ENCODE measurements at places on chromosomes 4 and X.

DNA sequence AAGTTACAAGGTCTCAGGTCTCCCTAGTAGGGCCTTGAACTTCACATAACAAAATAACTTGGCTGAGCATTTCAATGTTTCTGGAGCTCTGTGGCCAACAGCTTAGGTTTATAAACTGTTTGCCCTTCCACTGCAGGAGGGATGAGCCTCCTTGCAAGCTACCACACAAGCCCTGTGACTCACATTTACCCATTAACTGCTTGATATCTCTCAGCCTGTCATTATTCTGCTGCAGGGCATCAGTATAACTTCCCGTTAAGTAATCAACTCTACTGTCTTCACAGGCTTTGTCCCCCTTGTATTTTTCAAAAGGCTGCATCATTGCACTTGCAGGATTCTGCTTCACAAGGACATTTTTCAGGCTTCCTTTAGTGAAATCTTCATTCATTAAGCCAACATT lies 151.7 kb upstream of the CXCL13 start:
- DNase-seq, result no peak

DNA sequence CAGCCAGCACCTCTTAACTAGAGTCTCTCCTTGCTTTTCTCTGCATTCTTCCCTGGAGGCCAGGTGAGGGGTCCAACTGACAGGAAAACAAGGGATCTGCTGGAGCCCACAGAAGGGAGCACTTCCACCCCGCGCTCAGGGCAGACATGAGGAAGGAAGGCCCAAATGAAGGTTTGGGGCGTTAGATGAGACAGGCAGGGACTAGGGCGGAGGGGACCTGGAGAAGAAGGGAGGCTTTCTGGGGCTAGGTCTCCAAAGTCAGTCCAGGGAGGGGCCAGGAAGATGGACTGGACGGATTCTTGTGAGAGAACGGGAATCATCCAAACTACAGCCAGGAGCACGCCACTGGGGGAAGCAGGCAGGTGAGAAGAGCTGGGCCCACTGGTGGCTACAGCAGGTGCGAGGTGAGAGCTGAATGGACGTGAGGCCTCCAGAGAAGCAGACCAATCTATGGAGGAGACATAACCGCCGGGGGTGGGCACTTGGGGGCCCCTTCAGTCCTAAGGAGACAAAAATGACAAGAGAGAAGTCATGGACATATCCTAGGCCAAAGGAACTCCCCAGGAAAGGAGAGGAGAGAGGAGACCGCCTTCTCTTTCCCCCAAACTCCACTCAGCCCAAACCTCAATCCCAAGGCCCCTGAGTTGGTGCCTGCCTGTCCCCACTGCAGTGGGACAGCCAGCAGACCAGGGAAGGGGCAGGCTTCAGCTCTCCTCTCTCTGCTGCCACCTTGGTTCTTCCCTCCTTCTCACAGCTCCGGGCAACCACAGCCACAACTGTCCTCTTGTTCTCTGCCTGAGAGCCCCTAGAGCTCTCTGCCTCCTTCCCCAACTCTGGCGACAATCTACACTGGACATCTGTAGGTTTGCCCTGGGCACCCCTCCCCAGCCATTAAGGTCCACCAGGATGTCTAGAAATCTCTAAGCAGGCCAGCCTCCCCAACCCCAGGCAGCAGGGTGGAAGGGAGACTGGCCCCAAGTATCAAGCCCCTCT lies 7.0 kb downstream of the APLN start:
- peak; percentile 56 for DNase-seq

DNA sequence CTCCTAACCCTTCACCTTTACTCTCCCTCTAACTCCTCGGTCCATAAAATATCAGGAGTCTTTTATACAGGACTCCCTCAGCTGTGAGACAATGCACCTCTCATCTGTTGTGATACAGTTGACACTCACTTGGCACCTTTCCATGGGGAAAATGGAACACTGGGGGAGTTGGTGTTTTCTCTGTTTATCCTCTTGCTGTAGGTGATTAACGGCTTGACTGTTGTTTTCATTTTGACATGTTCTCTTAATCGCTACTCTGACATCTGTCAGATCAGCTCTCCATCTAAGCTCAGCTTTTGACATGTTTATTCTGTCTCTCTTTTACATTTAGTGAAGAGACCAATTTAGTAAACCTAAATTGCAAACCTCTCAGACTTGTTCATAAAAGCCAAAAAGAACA lies 604.8 kb downstream of the TRAM1L1 start:
- DNase-seq, result no peak

- DNase-seq, result no peak
Observed at GRCh38 chr4:33696041-33696440, 2548.3 kb downstream of the ARAP2 start.

DNA sequence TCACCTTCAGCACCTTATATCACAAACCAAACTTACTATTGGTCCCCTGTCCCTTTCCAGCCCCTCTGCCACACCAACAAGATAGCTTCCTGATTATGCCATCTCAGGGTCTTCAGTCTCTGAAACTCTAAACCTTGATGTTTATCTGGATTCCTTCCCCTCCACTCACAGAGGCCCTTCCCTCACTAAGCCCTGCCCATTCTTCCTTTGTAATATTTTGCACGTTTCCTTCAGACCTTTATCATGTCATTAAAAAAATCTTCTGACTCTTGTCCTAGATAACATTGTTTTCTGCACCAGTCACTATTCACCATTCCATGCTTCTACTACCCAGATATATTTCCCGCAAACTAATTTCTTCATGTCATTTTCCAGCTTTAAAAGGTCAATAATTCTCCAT lies 17.7 kb upstream of the CEP135 start:
- DNase-seq, result no peak

GRCh38 chr4:177119691-177120090 lies 190.0 kb upstream of the NEIL3 start:
- no peak for DNase-seq
